CD4-positive, alpha-beta T cell (primary cell): ENCODE measurements at places on chromosomes 6 and 20.

DNA sequence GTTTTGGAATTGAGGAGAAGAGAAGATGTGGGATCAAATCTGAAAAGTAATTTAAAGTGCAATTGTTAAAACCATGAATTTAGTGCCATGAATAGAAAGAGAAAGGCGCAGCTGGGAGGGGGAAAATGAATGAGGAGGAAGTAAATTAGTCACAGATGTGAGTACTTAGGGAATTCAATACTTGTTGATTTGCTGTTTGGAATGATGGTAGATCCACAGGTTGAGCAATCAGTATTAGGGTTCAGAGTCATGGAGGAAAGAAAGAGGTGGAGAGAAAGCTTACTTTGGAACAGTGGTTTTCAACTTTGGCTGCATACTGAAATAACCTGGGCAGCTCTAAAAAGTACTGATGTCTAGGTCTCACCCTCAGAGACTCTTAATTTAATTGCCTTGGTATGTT lies 229.7 kb upstream of the ASCC3 start:
- no peak for DNase-seq
- H3K4me3 ChIP-seq: no peak overlapping the region
- no peaks in the 10 kb centered on the region for H3K36me3 ChIP-seq

- no peak overlapping the region for H3K4me3 ChIP-seq
- peaks cover 16% of the 10 kb centered on the region for H3K4me1 ChIP-seq
- no peak for DNase-seq
- no peaks in the 10 kb centered on the region for H3K27me3 ChIP-seq
- no peaks in the 10 kb centered on the region for H3K36me3 ChIP-seq
- no peak overlapping the region for H3K27ac ChIP-seq
Measured at GRCh38 chr20:46546298-46546697, 4.2 kb downstream of the OCSTAMP start.

DNA sequence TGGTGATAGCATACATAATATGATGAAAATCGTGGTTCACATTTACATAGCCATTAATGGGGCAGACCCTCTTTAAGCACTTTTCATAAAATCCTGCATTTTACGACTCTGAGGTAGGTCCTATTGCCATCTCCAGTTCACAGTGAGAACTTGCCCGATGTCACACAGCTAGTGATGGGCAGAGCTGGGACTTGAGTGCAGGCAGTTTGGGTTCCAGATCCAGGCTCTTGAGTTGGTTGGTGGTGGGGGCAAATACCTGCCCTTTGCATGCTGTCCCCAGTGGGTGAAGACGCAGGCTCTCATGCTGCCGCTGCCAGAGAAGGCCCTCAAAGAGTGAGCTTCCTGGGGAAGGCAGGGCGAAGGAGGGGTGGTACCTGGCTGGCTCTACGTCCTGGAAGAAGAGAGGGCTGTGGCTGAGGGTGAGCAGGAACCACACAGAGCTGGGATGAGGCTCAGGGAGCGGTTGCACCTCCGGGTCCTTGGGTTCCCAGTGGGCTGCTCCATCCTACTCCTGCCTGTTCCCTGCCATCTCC lies 6.1 kb upstream of the BAK1 start:
- H3K4me1 ChIP-seq: peaks cover 24% of the 10 kb centered on the region
- H3K27me3 ChIP-seq: no peaks in the 10 kb centered on the region
- DNase-seq: no peak
- H3K36me3 ChIP-seq: no peaks in the 10 kb centered on the region
- H3K4me3 ChIP-seq: peak overlapping the region; percentile 6

DNA sequence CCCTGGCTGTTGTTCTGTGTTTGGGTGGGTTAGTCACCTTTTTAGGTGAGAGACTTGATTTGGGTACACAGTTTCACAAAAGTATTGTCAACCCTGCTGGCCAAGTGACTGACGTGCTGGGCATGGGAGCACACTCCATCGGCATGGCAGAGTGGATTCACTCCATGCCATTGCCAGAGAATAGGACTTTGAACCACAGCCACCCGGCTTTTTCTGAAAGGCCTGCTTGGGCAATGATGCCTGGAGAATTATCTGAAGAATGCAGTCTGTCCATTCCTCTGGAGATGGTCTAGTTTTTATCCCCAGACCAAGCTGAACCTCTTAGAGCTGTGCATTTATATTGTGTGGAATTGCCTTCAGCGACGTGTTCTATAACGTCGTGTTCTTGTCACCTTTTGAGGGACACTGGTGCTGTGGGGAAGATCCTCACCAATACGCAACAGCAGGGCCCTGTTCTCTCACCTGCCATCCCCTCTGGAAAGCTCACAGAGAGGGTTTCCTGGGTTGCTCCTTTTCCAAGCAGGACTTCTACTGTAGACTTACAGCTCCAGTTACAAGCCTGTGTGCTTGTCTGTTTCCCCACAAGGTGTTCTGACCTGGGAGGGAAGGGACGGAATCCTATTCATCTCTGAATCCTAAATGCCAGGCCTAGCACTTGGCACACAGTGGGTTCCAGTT lies 183.4 kb upstream of the AKAP12 start:
- H3K4me1 ChIP-seq: no peaks in the 10 kb centered on the region
- H3K27ac ChIP-seq: no peak overlapping the region
- H3K4me3 ChIP-seq: no peak overlapping the region
- no peak for DNase-seq
- H3K27me3 ChIP-seq: no peaks in the 10 kb centered on the region

DNA sequence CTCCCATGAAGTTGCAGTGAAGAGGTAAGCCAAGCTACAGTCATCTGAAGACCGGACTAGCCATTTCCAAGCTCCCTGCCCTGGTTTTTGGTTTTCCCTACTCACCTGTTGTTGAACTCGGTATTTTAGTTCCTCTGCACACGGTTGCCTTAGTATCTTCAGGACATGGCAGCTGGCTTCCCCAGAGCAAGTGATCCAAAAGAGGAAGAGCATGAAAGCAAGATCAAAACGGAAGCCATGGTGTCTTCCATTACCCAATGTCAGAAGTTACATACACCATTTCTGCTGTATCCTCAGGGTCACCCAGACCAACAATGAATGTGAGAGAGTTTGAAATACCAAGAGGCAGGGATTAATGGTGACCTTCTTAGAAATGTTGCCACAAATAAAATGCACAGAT lies 276.6 kb upstream of the CNR1 start:
- DNase-seq: peak; percentile 7
- H3K27me3 ChIP-seq: no peaks in the 10 kb centered on the region
- H3K27ac ChIP-seq: no peak overlapping the region
- H3K4me1 ChIP-seq: no peaks in the 10 kb centered on the region

GRCh38 chr20:7195704-7196103 lies 428.2 kb downstream of the BMP2 start:
- H3K27ac ChIP-seq: no peak overlapping the region
- H3K27me3 ChIP-seq: no peaks in the 10 kb centered on the region
- no peak for DNase-seq
- H3K36me3 ChIP-seq: no peaks in the 10 kb centered on the region

DNA sequence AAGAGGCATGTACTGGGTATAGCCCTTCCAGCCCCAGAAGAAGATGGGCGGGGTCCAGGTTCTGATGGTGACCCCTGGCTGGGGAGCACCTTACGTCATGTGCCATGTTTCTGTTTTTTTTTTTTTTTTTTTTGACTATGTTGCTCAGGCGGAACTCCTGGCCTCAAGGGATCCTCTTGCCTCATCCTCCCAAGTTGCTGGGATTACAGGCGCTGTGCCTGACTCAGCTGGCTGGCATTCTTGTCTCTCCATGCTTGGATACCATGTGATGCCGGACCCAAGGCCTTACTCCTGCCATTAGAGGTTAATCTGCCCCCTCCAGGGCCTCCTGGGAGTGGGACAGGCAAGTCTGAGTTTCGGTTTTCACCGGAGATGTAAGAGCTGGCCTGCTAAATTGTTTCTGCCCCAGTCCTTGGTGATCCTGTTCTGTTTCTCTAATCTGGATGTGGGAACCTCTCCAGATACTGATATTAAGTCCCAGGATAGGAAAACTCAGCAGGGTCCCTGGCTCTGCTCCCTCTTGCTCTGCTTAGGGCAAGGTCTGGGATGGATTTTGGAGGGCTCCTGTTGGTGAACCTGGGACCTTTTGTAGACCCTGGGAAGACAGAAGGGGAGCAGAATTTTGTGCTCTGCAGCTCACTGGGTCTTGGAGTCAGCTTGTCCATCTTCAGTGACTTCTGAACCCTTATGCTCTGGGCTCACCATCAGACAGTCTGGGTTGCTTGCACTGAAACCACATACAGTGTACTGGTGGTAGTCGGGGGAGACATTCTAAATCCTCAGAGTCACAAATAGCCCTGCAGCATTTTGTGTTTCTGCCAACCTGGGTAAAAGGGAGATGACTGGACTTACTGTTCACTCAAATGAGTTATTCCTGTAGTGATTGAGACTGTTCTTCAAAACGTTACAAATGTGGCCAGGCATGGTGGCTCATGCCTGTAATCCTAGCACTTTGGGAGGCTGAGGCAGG lies 45.1 kb downstream of the PTK7 start:
- no peak overlapping the region for H3K27ac ChIP-seq

GRCh38 chr6:52550870-52551269 lies 26.0 kb downstream of the TRAM2 start:
- H3K4me3 ChIP-seq: no peak overlapping the region
- no peaks in the 10 kb centered on the region for H3K27me3 ChIP-seq
- H3K27ac ChIP-seq: no peak overlapping the region
- no peaks in the 10 kb centered on the region for H3K4me1 ChIP-seq

GRCh38 chr6:19824058-19824807 lies 12.9 kb upstream of the ID4 start:
- no peak overlapping the region for H3K4me3 ChIP-seq
- no peaks in the 10 kb centered on the region for H3K4me1 ChIP-seq
- H3K27ac ChIP-seq: no peak overlapping the region
- no peaks in the 10 kb centered on the region for H3K36me3 ChIP-seq

- no peak overlapping the region for H3K4me3 ChIP-seq
- no peaks in the 10 kb centered on the region for H3K27me3 ChIP-seq
- no peaks in the 10 kb centered on the region for H3K36me3 ChIP-seq
Measured at GRCh38 chr6:126662966-126663365, 323.1 kb downstream of the CENPW start.

DNA sequence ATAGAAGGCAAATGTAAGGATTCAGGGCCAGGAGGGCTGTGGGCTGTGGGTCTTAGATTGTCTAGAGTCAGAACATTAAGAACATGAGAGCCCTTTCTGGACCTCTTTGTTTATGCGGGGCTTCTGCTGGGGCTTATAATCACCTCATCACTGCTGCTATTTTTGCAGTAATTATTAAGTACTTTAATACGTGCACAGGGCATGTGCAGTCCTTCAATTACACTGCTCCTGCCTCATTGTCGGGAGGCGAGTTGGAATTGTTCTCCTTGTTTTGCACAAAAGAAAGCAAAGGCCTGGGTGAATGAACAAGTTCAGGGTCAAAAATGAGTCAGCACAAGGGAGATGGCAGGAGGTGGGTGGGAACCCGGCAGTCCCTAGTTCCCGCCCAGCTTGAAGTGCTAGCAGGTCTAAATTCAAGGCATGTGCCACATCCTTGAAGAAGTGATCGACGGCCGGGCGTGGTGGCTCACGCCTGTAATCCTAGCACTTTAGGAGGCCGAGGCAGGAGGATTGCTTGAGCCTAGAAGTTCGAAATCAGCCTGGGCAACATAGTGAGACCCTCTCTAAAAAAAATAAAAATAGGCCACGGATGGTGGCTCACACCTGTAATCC lies 34.4 kb upstream of the PTPN1 start:
- peaks cover 19% of the 10 kb centered on the region for H3K4me1 ChIP-seq
- no peaks in the 10 kb centered on the region for H3K36me3 ChIP-seq
- no peak overlapping the region for H3K27ac ChIP-seq

DNA sequence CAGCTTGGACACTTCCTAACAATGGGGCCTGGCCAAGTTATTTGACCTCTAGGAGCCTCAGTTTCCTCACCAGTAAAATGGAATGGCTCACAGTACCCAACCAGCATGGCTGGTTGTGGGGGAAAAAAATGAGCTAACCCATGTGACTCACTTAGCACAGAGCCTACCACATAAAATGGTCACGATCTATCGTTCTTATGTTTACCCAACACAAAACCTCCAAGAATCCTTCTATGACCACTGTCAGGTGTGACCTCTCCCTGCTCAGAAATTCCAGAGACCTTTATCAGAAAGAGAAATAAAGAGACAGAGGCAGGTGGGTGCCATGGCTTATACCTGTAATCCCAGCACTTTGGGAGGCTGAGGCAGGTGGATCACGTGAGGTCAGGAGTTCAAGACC lies 39.4 kb downstream of the BPIFB1 start:
- H3K4me3 ChIP-seq: no peak overlapping the region
- H3K27ac ChIP-seq: no peak overlapping the region
- no peaks in the 10 kb centered on the region for H3K36me3 ChIP-seq
- DNase-seq: no peak

GRCh38 chr20:12255461-12255970 lies 337.8 kb downstream of the BTBD3 start:
- H3K27ac ChIP-seq: no peak overlapping the region
- H3K36me3 ChIP-seq: no peaks in the 10 kb centered on the region
- H3K4me1 ChIP-seq: no peaks in the 10 kb centered on the region
- no peaks in the 10 kb centered on the region for H3K27me3 ChIP-seq
- H3K4me3 ChIP-seq: no peak overlapping the region
- DNase-seq: no peak

DNA sequence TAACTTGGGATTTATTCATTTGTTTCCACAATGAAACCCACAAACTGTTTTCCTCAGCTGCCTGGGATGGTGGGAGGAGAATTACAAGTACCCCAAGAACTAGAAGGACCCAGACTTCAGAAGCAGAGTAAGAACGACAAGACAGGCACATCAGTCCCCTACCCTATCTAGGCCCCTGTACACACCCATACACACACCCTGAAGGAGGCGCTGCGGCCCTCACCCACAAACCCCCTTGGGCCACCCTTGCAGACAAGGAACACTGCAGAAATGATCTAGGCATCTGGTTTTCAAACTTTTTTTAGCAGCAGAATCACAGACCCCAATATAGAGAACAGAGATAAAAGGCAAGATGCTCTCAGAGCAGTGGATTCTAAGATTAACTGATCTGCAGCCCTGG lies 55.0 kb downstream of the TRERF1 start:
- DNase-seq: no peak
- no peaks in the 10 kb centered on the region for H3K27me3 ChIP-seq
- H3K36me3 ChIP-seq: no peaks in the 10 kb centered on the region

DNA sequence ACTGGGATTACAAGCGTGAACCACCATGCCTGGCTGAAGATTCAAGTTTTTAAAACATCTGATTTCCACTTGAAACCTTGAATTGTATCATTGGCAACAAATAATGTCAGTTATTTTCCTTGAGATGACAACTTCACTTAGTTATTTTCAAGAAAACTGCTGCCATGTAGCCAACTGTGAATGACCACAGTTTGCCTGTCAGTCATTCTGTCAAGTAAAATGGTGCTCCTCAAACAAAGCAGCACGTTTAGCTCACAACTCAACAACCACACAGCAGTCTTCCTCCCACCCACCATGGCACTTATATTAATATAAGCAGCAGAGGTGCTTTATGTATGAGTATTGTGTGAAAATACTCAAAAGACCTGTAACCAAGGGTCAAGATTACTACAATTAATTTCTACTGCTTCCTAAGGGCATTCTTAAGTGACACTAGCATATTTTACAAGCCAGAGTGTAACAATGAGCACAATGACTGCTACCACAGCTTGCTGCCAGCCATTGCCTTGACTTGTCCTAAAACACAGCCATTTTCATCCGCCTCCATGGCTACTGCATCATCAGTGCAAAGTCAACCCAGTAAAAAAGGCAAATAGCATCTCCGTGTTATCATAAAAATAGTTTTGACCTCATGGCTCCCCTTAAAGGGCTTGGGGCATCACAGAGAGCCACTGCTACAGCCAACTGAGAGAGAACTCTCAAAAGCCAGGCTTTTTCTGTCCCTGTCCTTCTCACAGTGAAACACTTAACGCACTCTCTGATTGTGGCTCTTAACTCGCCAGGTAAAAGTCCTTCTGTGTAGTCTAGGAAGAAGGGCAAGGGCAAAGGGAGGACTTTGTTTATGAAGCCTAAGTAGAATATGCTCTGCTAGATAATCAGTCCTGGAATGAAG lies 96.4 kb upstream of the TAB2 start:
- no peak for DNase-seq
- H3K4me3 ChIP-seq: no peak overlapping the region
- no peaks in the 10 kb centered on the region for H3K27me3 ChIP-seq
- no peaks in the 10 kb centered on the region for H3K4me1 ChIP-seq
- H3K36me3 ChIP-seq: no peaks in the 10 kb centered on the region
